Hematopoietic multipotent progenitor cell treated with erythropoietin and hydrocortisone succinate and interleukin-3 and kit ligand, for 15 days (in vitro differentiated cells): ENCODE measurements at places on chromosomes 1 and 21.

- peak; percentile 52 for DNase-seq
These were observed 6.4 kb upstream of the E2F2 start for GRCh38 chr1:23537296-23537973.

- DNase-seq = no peak
These were observed 5.6 kb downstream of the WRAP73 start for GRCh38 chr1:3644273-3644672.

GRCh38 chr1:168617974-168618750, 41.8 kb downstream of the XCL1 start:
- no peak for DNase-seq

DNA sequence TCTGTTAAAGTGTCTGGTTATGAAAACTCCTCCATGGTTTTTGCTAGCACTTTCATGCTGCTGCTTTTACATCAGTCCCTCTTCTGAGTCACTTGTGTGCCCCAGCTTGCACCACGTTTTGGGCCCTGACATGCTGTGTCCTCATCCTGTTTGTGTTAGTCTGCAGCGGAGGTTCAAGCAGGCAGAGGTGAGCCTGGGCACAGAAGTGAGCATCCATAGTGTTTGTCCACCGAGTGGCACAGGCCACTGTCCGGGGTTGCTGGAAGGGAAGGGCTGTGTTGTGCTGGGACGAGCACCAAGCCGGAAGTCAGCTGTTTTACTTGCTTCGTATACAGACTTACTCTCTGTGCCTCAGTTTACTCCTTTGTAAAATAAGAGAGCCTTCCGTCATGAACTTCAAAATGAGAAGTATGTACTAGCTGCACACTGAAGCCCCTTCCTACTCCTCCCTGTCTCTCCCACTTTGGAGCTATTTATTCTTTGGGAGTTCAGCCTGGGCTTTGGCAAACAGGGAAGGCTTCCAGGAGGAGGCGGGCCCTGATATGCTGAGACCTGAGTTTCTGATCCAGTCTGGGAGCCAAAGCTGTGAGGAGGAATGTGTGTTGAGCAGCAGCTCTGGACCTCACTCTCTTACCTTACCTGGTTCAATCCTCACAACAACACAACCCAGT, 10.7 kb upstream of the LAPTM5 start:
- peak; percentile 59 for DNase-seq

- no peak for DNase-seq
These were observed 1412.1 kb downstream of the PLA2G4A start for GRCh38 chr1:188240772-188241406.

DNA sequence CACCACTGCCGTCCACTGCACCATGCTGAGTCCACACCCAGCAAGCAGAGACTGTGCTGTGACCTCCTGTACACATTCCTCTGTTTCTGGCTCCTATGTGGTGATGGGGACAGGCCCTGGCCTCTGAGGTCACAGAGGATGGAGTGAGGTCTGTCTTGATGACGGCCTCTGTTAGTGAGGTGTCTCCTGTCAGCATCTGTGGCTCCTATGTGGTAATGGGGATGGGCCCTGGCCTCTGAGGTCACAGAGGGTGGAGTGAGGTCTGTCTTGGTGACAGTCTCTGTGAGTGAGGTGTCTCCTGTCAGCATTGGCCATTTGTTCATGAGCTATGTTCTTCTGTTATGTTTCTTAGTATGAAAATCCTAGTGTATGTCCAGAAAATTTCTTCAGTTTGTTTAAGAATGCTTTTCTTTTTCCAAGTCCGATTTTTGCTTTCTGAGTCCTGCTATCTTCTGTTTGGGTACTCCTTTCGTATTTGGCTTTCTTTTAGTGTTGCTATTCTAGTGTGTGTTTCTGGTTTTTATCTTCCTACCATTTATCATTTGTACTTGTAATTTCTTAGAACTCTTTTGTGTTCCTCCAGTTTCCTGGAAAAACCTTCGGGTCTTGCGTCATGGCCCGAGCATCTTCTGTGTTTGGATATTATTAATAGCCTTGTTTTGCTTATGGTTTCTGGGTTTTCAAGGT, 13.4 kb downstream of the SNAP47 start:
- DNase-seq = peak; percentile 22

DNA sequence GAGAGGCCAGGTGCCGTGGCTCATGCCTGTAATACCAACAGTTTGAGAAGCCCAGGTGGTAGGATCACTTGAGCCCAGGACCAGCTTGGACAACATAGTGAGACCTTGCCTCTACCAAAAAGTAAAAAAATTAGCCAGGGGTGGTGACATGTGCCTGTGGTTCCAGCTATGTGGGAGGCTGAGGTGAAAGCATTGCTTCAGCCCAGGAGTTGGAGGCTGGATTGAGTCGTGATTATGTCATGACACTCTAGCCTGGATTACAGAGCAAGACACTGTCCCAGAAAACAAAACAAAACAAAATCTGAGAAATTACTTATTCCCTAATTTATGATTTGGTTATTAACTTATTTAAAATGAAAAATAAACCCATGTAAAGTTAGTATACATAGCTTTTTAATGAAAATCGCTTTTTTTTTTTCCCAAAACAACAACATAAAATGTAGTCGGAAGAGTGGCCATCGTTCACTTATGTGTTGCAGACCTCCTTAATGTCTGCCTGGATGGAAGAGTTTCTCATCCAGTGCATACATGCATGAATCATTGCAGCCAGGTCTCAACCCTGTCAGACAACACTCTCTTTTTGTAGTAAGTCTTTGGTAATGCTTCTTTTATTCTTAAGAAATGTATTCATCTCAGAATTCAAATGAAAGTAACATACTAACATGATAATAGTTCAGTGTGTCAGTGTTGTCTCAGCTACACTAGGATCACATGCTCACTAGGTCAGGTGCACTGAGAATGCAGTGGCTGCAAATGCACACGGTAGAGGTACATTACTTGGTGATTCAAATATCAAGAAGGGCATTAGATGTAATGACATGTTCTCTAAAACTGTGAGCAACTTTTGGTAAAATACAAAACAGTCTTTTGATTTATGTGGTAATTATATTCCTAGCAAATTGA, 28.0 kb downstream of the ITSN1 start:
- no peak for DNase-seq

DNA sequence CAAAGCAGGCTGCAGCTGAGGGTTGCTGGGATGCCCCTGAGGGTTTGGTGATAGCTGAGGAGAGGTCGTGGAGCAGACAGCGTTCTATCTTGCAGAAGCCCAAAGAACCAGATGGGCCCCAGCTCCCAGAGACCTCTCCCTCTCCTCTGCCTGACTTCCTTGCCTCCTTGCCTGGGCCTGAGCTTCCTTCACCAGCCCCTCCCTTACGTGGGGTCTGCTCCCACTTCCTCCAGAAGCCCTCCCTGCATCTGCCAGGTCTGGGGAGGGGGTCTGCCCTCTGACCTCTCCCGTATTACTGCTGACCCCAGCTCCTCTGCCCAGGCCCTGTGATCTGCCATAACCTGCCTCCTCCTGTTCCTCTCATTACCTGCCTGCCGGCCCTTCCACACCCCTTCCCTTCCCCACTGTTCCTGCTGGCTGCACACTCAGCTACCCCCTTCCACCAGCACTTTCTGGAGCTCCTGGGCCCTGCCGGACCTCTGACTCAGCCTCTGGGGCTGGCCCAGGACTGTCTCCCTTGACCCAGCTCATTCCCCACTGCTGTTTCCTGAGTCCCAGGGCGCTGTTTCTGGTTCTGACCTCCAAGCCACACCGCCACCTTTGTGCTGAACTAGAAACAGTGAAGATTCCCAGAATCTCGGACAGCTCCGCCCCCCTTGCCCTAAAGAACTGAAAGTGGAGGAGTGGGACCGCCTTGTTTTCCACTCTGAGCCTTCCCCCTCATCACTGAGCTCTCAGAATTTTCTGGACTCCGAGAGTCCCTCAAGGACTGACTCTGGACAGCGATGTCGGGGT, 237.7 kb upstream of the C1orf174 start:
- DNase-seq = no peak

- no peak for DNase-seq
These were observed 61.8 kb upstream of the DNAH14 start for GRCh38 chr1:224867715-224868114.
